Fibroblast of the aortic adventitia (primary cell): ENCODE measurements at places on chromosomes 1 and 21. TPM values are rescaled to one million over a fixed set of nuclear protein-coding genes. Genes with fewer than 3 reads are reported as not detected.

DNA sequence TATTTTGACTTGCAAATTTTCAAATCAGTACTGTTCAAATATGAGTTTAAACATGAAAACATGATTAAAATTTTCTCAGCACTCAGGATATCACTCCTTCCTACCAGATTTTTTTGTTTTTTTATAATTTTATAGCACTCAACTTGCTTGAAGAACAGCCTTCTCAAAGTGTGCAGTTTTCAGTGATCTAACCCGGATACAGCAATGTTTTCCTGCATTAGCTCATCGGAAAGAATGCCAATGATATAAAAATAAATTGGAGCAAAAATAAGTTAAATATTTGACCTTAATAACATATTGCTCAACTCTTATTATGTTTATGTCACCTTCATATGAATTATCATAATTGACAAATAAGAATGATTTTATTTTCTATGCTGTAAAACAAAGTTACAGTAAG, 766.8 kb downstream of the USP25 start:
- DNase-seq: no peak

DNA sequence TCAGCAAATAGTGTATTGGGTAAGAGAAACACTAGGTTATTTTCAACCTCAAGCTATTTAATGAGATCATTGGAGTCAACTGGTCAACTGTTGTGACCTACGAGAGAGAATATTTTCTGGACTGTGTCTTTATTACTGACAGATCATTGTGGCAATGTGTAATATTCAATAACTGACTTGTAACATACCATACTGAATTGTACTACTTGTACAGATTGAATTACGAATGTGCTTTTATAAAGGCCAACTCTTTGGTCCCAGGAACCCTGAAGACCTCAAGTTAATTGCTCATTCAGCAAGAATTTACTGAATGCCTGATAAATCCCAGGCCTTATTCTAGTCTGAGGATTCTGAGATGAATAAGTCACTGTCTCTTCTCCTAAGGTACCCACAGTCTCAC, 56.1 kb upstream of the CAMK1G start:
- no peak for DNase-seq

BTBD8 gene
- 5.2 and 14.0 TPM in 2 replicates for total RNA-seq

GRCh38 chr1:159895836-159896545, 4.0 kb downstream of the CFAP45 start:
- no peak for DNase-seq

A3GALT2 gene
- not detected in 2 replicates for total RNA-seq

KCNJ9 gene
- 0.08 TPM in 1 of 2 replicates, not detected in the other for total RNA-seq
